Activated T-cell treated with anti-CD3 and anti-CD28 coated beads, Interleukin-2, amount 50 U/mL, for 72 hours (primary cell): ENCODE measurements at places on chromosomes 7 and 10.
A peak's percentile ranks its signal among the peaks of the same experiment; 100 is the strongest.

- DNase-seq: no peak
Observed at GRCh38 chr10:127552446-127552845, 3.3 kb downstream of the NPS start.

- peak; percentile 72 for DNase-seq
Observed at GRCh38 chr10:59905066-59905730, 1.2 kb downstream of the CCDC6 start.

DNA sequence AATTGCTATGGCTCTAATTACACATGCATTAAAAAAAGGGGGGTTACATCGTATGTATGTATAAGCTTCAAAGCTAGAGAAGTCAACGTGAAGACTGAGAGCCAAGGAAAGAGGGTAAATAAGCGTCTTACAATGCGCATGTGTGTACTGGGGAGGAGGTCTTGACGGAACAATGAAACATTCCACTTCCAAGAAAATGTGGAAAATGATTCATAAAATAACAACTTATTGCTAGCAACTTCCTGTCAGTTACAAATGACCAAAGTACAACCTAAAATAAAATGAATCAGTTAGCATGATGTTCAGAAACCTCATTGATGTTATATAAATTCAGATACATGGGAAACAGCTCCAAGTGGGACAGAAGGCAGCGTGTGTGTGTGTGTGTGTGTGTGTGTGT lies 104.1 kb upstream of the RHEB start:
- DNase-seq: no peak

DNA sequence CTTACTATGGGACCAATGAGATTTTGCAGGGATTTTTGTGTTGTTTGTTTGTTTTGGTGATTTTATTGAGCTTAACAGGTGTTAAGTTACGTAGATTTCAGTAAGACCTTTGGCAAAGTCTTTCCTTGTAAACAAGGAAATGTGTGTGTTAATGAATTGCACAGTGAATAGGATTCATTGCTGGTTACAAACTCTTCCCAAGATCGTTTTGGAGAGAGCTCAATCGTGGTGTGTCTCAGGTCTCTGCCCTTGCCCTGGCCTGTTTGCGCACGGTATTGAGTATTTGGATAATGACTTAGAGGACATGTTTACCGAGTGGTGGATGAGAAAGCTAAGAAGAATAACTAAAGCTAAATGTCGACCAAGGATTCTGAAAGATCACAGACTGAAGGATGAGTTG lies 41.9 kb downstream of the PRPF18 start:
- DNase-seq: no peak
